ENCODE measurements at places on chromosomes 16 and 17.

GRCh38 chr17:34769049-34769448 lies 189.7 kb downstream of the TMEM132E start:
- H3K27ac ChIP-seq, result no peak overlapping the region
- H3K4me3 ChIP-seq, result no peak overlapping the region
- no peaks in the 10 kb centered on the region for H3K27me3 ChIP-seq
- H3K36me3 ChIP-seq, result no peaks in the 10 kb centered on the region
- H3K4me1 ChIP-seq, result no peaks in the 10 kb centered on the region
- no peak for DNase-seq

DNA sequence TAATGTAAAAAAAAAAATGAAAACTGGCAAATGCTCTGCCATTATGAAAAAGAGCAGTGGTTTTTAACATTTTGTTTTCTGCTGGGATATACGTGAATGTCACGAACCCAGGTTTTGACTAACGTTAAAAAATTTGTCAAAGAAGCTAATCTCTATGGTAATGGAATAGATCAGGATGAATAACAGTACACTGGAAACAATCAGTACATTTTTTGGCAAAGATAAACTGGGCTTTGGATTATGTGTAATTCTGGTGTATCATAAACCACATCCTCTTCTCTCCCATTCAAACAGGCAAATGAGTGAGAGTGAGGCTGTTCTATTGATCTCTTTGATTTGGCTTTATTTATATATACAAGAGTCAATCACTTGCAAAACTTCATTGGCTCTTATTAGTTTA lies 207.0 kb upstream of the IRX3 start:
- no peak overlapping the region for H3K27ac ChIP-seq
- H3K27me3 ChIP-seq, result no peaks in the 10 kb centered on the region
- no peaks in the 10 kb centered on the region for H3K4me1 ChIP-seq
- H3K36me3 ChIP-seq, result no peaks in the 10 kb centered on the region
- H3K4me3 ChIP-seq, result no peak overlapping the region

DNA sequence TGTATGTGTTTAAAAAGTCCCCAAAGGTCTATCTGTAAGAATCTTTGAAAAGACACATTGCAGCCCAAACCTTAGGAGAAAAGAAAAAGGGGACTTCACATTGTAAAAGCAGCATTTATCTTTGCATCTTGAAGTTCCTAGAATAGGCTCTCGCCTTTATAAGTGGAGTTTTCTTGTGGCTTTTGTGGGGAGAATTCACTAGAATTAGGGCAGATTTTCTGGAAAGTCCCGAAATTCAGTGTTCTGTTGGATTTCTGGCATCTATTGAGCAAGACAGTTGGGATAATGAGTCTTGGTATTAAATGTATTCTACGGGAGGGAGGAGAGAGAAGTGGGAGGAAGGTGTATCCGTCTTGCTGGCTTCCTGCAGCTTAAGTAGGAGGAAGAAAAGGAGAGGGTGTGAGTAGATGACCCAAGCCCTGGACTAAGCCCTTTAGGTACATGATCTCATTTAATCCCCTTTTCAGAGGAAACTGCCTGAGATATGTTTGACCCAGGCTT lies 62.6 kb downstream of the PRKCA start:
- no peaks in the 10 kb centered on the region for H3K27me3 ChIP-seq
- H3K27ac ChIP-seq, result no peak overlapping the region
- H3K36me3 ChIP-seq, result no peaks in the 10 kb centered on the region
- peak; percentile 20 for DNase-seq
- no peak overlapping the region for H3K4me3 ChIP-seq

DNA sequence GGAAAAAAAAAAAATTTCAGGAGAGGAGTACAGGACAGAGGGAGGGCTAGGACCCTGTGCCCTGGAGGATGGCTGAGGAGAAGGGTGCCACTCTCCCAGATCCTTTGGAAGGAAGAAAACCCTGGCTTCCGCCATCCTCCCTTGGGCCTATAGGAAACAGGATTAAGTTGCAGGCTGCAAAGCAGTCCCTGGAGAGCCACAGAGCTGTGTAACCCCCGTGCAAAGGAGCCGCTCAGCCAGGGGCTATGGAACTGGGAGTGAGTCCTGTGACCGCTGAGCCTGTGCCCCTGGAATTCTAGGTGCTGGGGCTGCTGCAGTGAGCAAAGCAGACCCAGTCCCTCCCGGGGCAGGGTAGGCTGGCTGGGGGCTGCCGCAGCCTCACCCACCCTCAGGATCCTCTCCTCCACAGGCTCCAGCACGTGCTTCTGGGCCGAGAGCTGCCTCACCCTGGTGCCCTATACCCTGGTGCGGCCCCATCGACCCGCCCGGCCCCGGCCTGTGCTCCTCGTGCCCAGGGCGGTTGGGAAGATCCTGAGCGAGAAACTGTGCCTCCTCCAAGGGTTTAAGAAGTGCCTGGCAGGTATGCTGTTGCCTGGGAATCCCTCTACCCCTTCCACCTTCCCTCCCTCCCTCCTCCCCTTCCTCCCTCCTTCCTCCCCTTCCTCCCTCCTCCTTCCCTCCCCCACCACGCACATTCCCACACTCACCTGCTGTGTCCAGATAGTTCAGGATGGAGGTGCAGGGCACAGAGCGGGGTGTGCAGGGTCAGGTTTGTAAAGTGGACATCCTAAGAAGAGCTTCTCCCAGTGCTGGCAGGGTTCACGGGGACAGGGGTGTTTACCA lies 15.3 kb downstream of the SGSH start:
- no peak overlapping the region for H3K27ac ChIP-seq
- no peak overlapping the region for H3K4me3 ChIP-seq
- no peaks in the 10 kb centered on the region for H3K27me3 ChIP-seq
- DNase-seq, result no peak
